ENCODE measurements at places on chromosomes 16 and 17. TPM values are rescaled to one million over a fixed set of nuclear protein-coding genes. Genes with fewer than 3 reads are reported as not detected.

Gene SLC52A1
- 0.31 TPM for total RNA-seq

Gene TAC4
- total RNA-seq, result not detected

Gene FASN
- 77.9 TPM for total RNA-seq

DNA sequence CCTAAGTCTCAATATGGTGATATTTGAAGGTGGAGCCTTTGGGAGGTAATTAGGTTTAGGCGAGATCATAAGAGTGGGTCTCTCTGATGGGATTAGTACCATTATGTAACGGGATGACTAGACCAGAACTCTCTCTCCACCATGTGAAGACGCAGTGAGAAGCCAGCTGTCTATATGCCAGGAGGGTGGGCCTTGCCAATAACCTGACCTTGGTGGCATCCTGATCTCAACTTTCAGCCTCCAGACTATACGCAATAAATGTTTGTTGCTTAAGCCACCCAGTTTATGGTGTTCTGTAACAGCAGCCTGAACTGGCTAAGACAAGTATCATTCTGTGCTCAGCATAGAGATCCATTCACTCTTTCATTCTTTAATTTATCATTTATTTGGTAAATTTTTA, 167.2 kb upstream of the CDH11 start:
- DNase-seq, result no peak

- no peak for DNase-seq
These were observed 31.6 kb upstream of the ERN1 start for GRCh38 chr17:64161380-64162176.

DNA sequence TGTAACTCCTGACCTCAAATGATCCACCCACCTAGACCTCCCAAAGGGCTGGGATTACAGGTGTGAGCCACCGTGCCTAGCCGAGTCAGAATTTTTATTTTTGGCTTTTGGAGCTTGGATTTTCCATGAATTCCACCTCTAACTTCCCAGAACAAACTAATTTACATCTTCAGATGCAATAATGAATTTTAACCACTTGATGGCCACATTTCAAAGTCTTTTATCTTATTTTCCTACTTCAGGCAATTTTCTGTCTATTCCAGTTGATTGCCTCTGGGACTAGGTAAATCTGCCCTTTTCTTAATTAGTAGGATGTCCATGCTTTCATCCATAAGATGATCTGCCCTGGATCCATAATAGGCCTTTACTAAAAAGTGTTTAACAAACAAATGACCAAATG, 156.4 kb upstream of the ANKFN1 start:
- no peak for DNase-seq

DNA sequence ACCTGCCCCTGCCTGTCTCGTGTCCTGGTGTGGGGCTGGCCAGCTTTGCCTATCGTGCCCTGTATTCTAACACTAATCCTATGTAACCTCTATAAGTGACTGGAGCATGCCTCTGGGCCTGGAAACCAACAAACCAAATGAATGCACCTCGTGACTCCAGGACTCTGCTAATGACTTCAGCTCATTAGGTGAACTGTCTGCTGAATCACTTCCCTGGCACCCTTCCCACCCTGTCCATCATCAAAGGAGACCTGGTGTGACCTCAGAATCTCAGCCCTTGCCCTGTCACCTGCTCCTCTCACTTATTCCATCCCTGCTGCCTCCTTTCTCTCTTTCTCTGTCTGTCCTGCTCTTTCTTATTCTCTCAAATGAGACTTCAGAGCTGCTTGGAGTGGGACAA, 322.4 kb downstream of the CBLN1 start:
- DNase-seq, result no peak

DNA sequence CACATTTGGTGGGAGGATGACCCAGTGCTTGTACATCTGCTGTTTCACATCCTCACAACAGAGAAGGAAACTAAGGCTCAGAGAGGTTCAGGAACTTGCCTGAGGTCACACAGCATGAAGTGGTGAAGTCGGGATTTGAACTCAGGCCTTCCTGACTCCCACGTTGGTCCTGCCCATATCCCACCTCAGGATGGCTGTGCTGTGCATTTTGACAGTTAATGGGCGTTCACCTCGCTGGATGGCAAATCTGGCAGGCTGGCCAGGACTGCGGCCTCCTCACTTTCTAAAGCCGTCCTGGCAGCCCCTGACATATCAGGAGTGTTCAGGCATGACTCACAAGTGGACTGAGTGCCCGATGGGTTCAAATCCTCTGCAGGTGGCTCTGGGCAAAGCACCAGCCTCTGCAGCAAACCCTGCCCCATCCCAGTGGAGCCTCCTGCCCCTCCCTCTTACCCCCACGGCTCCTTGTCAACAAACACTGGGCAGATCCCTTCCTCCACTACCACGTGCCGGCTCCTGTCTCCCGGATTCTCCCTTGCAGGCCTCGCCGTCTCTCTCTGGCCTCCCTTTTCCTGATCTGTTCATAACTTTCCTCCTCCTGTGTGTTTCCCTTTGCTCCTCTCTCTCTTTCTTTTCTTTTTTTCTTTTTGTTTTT, 29.2 kb downstream of the SOCS3 start:
- no peak for DNase-seq

DNA sequence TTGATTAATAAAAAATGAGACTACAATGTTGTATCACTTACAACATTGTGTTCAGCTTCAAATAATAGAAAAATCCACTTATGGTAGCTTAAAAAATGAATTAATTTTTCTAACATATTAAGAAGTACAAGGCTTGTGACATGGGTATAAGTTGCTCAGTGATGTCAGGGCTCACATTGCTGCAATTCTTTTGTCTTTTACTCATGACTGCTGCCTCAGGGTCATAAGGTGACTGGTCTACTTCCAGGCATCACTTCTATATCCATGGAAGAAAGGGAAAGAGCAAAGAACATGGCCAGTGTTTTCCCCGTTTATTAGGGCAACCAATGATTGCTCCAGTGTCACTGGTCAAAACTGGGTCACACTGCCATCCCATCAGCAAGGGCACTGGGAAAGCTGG, 295.3 kb downstream of the MAP2K4 start:
- DNase-seq, result no peak

DNA sequence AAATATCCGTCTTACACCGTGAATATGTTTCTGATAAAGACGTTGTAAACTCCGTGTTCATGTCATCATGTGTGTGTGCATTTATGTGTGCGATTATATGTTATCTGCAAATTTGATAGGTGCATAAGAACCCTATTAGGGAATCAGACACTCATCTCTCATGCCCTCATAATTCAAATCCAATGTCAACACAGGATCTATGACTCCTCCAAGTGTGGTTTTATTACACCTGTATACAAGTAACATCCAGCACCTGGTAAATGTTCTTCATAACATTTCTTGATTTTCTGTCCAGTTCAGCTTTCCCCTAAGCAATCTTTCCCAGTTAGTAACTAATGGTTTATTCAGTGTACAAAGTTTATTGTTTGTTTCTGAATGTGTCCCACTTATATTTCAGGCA, 681.9 kb downstream of the CDH11 start:
- DNase-seq, result no peak

- no peak for DNase-seq
These were observed 245.2 kb upstream of the CCL2 start for GRCh38 chr17:34009912-34010311.

Measured in neural progenitor cell (in vitro differentiated cells).